ENCODE measurements at places on chromosomes 12 and 14.

DNA sequence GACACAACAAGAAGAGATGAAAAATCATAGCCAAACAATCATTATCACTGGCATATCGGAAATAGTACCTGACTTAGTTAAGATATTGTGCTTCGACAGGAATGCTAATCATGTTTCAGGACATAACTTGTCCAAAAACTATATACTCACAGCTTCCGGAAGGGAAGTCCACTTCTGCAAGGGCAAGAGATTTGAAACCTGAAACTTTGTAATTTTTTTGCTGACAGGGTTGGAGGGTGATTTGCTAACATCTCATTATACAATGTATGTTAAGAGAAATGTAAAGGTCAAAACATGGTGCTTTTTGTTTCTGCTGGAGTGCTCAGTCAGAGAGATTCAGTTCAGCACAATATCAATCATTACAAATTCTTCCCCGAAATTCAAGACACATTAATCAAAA is 200.3 kb downstream of the CNTN1 start:
- no peak for DNase-seq

GRCh38 chr12:84911271-84912197 is 1.1 kb downstream of the SLC6A15 start:
- DNase-seq: no peak

DNA sequence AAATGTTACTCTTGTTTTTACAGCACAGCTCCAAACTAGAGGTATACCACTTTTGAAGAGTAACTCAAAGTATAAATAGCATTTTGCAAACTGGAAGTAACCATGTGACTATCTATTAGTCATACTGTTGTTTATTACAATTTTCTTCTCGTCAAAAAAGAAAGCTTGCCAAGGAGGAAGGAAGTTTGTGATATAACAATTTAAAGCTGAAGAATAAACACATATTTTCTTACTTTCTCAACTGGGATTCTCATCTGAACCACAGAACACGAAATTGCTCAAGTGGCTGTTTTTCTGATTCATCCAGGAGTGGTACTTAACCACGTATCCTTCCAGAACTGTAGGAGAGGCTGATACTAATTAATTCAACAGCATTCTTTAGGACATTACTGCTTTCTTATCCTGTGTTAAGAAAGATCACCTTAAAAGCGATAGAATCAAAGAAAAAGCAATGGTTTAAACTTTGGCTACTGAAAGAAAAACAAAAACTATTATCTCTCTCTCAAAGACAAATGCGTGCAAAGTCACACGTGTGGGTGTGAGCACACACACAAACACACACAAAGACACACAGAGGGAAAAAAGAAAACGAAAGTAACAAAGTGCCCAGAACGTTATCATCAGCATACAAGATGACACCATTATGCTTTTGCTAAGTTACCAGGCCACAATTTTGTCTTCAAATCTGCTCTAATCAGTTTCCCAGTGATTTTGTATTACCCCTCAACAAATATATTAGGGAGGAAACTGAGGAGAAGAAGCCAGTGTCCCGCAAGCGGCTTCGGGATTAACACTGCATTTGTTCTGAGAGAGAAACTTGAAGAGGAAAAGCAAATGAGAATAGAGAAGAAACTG is at the start of gene CLEC2B:
CLEC2B (minus strand) TSS at position 48 of the 855 bp plus-strand sequence.
- no peak for DNase-seq

DNA sequence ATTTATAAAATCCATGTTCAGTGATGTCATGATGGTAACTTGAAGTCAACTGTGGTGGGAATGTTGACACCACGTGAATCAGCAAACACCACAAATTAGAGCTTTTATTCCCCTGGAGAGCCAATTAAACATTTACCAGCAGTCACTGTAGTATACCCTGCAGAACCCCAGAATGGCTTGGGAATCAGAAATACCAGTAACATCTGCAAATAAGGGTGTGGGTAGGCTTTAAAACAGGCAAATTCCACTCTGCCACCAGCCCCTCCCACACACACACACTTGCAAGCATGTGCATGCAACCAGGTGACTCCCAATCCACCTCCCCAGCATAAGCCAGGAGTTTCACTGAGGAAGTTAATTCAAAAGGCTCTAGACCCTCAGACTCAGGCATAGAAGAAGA is 63.6 kb upstream of the TMEM263 start:
- no peak for DNase-seq

DNA sequence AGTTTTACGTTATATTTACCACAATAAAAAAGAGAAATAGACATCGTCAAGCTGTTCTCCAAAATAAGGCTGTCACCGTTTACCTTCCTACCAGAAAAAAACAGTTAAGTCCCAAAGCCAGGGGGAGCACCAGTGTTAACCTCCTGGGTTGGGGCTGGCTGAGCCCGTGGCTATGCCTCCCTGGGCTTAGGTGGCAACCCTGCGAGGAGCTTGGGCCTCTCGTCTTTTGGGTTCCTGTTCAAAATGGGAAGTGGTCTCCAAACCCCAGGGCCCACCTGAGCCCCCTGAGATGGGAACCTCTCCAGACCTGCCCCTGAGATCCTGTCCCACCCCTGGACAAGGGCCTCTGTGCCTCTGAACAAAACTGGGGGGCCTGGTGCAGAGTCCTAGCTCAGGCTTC is 22.9 kb downstream of the PACS2 start:
- DNase-seq: no peak

DNA sequence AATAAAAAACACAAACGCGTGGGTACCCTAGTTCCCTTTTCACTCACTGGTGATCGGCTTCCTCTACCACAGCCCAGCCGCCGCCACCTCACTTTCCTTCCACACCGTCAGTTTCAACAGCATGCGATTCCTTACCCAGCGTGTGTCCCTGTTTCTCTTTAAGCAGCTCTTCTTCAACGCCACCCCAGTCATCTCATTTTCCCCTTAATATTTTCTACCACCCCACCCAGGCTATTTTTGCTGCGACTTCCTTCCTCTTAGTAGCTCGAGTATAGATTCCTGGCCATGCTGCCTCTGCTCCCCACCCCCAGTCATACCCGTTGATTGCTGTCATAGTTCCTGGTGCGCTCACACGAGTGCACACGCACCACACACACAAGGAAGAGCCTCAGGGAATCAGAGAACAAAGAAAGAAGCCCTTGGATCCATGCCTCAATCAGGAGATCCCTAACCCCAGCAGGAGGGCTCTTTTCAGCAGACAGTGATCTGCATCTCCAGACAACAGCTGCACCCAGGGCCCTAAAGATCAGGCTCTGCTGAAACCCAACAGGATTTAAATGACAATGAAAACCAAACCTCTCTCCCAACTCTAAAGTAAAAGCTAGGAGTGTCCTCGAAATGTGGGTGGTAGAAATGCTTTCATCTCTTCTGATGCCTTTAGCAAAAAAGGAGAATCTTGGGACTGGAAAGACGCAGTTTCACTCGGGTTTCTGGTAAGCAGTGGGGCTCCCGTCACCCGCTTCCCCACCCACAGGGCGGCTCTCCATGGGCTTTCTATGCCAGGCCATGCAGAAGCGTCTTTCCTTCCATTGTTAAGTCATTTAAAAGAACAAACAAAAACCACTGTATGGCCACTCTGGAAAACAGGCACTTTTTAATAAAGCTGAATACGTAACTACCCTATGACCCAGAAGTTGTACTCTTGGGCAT is 23.8 kb downstream of the VPS37B start:
- no peak for DNase-seq

- no peak for DNase-seq
Observed at GRCh38 chr12:28876196-28876798, 272.8 kb upstream of the FAR2 start.

GRCh38 chr14:92352158-92352985 is 29.4 kb downstream of the SLC24A4 start:
- no peak for DNase-seq

- DNase-seq: no peak
Observed at GRCh38 chr12:104863296-104863948, 94.7 kb downstream of the SLC41A2 start.

GRCh38 chr14:87148655-87149054 is 844.3 kb downstream of the GALC start:
- no peak for DNase-seq

DNA sequence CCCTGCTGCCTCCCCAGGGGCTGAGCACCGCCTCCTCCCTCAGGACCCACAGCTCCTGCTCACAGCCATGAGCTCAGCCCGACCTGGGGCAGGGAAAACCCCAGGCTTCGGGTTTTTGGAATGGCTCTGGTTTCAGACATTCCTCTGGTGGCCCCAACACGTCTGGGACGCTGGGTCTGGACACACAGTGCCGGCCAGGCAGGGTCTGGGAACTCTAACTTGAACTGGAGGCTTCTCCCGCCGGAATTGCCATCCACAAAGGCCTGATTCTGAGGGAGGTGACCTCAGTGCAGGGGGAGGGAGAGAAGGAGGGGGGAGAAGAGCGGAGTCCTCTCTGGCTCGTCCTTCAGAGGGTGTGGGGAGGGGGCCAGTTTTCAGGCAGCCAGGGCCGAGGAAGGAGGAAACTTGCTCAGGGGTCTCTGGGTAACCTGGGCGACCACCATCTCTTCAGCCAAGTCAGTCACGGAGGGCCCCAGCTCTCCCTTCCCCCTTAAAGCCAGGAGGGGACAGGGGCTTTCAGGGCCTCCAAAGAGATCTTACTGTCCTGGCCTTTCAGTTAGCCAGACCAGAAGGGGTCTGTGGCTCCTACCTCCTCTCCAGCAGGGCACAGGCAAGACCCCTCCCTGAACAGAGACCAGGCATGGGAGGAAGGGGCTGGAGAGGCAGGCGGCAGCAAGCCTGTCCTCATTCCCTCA is 19.4 kb downstream of the NCKAP5L start:
- DNase-seq: no peak

DNA sequence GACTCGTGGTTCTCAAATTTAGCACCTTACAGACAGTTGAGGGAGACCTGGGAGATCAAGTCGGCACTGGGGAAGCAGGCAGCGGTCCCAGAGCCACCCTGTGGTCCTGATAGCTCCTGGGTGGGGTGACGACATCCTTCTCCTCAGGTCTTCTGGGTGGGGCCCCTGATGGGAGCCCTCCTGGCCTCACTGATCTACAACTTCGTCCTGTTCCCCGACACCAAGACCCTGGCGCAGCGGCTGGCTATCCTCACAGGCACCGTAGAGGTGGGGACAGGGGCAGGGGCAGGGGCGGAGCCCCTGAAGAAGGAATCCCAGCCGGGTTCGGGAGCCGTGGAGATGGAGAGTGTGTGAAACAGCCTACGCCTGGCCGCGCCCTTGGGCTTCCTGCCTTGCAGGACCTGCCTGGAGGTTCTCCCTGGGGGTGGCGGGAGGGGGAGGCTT is 2.6 kb downstream of the AQP6 start:
- DNase-seq: no peak

- DNase-seq: peak; percentile 17
Observed at GRCh38 chr12:46373301-46374296, 1.0 kb upstream of the SLC38A2 start.

DNA sequence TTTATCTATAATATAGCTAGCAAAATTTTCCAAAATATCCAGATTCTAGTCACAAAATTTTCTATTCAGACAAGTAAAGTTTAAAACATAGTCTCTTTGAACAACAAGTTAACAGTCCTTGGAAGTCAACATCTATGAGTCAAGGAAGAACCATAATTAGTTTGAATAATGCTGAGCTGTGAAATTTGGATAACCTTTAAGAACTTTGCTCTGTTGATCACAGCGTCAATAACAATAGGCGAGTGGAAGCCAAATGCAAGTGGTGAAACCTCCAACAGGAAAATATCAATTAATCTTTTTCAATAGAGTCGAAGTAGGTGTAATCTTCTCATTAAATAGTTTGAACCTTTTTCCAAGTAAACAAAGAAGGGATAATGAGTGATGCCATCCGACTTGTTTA is 466.6 kb downstream of the FOXG1 start:
- DNase-seq: no peak

- no peak for DNase-seq
Observed at GRCh38 chr14:102279688-102280348, 25.1 kb downstream of the MOK start.

DNA sequence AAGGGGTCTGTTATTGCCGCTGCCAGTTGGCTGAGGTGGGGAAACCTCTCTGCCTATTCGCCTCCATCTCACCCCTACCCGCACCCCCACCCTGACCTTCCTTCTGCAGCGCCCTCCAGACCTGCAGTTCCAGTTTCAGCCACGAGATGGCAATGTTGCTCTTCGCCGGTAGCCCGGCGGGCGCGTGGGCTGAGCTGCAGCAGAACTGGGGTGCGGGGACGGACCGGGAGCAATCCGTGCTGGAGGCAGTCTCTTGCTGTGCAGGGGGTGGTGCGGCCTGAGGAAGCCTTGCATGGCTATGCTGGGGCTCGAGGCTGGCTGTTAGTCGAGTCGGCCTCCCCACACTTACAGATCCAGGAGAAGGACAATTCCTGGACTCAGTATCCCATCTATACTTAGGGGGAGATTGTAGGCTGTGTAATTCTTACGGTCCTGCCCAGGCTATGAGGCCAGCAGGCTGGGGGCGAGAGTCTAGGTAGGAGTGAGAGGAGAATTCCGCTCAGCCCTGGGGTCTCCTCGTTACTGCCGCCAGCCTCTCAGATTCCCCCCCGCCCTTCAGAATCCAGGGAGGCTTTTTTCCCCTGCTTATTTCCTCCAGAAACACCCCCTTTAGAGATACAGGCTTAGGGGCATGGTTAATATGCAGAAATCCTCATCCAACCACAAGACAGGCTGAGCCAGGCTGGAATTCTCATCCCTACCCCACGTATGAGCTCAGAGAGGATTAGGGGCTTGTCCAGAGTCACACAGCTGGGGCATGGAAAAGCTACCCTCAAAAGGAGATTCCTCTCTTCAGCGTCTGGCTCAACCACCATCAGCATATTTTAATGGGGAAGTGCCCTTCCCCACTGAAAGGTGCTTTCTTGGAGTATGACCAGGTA is 118.2 kb downstream of the AACS start:
- DNase-seq: peak; percentile 57

DNA sequence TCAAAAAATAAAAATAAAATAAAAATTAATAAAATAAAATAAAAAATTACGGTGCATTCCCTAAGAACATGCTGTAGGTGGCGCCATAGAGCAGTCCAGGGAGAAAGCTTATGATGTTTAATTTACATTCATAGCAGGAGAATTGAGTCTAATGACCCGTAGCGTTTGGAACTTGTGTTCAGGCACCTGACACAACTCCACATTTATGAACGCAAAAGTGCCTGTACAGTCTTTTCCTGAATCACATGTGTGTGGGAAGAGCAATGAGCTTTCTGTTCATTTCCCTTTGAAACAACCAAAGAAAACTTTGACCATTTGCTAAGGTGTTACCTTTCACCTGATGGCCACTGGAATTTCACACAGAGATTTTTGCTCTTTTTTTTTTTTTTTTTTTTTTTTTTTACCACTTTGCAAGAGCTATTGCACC is 60.6 kb upstream of the KCNA1 start:
- DNase-seq: peak; percentile 22

GRCh38 chr12:98592825-98593322 is 612 bp upstream of the SLC25A3 start:
- no peak for DNase-seq

Measured in T-helper 17 cell (primary cell).